ENCODE measurements at places on chromosomes 5 and 9.

DNA sequence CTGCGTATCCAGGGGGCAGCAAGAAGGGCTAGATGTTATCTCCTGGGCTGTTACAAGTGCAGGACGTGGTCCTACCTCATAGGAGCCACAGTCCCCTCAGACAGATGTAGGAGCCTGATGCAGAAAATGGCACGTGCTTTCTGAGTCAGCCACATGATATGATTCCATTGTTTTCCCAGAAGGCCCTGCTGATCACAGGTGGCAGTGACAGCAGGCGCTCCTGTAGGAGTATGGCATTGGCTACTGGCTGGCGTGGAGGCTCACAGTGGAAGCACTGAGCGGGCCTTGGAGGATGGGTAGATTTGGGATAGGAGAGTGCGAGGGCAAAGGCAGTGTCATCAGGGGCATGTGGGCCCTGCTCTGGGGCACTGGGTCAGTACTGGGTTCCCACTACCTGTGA, 21.9 kb downstream of the USP20 start:
- DNase-seq = no peak

- DNase-seq = no peak
Observed at GRCh38 chr9:124308606-124309491, 51.1 kb downstream of the NEK6 start.

- no peak for DNase-seq
Observed at GRCh38 chr9:22052376-22052945, 43.4 kb upstream of the CDKN2B start.

DNA sequence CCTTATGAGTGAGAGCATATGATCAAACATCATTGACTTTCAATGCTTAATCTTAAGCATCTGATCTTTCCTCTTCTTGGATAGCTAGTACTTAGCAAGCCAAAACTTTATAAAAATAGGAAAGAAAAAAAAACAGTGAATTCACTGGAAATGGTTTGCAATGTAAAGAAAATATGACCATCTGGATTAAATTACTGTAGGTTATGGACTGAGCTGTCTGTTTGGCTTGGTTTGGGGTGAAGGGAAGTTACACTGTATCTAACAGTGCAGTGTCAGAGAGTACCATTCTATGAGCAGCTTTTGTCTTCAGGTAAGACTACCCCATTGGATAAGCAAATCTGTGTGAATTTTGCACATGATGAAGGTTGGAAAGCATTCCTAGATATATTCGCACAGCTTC, 151.4 kb downstream of the TLE1 start:
- DNase-seq = no peak

DNA sequence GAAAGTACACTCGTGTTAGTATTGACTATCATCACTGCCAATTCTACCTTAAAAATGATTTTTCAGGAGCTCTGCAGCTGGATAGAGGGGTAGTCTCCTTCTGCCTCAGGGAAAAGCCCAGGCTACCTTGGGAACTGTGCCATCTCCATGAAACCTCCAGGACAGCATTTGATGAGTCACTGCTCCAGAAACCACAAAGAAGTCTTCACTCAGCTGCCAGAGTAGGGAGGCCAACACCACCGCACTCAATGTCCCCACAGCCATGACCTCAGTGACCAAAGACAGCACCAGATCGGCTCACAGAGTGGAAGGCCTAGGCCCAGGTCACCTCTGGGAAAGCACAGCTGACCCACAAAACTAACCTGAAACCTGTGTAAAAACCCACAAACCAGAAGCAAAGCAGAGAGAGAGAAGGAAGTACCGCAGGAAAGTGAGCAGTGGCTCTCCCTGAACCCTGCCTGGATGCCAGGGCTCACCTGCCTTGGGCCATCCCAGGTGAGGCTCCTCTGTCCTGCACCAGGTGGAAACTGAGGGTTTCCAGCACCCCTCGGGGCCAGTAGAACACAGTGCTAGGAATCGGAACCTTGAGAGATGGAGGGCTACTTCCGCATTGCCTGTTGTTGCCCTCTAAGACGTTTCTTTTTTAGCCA, 30.0 kb downstream of the S1PR3 start:
- DNase-seq = no peak

DNA sequence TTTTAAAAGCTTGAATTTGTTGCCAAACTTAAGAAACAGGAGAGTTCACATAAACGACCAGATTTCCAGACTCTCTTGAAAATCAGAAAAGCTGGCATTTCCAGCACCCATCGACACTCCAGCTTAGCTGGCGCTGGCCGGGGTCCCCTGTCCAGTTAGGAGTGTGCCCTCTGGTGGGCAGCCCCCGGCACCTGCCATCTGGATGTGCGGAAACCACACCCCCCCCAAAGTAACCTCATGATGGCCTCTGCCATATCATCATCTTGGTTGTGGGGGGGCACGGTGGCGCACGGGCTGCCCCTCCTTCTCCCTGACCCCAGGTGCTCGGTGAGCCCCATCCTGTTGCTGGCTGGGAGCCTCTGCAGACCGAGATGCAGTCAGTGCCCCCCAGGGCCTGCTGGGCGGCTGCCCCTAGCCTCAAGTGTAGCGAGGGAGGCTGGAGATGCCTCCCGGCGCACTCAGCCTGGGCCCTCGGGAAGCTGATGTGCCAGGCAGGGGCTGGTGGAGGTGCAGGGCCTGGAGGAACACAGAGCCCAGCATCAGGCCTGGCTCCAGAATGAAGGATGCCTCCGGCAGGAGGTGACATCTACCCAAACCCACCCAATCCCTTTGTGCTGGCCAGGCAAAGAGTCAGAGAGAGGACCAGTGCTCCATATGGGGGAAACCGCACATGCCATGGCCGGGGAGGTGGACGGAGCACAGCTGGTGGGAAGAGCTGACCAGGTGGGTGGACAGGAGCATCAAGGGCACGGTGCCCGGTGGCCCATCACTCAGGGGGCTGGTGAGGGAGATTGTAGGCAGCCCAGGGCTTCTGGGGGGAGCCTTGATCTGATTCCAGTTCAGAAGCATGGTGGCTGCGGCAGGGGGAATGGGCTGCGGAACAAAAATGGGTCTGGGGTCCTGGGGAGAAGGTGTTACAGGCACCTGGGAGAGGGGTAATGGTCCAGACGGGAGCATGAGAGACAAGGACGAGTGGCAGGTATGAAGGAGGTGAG, 70.6 kb downstream of the ADAMTS2 start:
- DNase-seq = no peak

Data from hindlimb muscle (tissue), 1 donor.